Stimulated activated CD4-positive, alpha-beta T cell treated with anti-CD3 and anti-CD28 coated beads, TNF-alpha, amount 100 ng/mL, for 48 hours (primary cell): ENCODE measurements at places on chromosomes 7 and 10.

DNA sequence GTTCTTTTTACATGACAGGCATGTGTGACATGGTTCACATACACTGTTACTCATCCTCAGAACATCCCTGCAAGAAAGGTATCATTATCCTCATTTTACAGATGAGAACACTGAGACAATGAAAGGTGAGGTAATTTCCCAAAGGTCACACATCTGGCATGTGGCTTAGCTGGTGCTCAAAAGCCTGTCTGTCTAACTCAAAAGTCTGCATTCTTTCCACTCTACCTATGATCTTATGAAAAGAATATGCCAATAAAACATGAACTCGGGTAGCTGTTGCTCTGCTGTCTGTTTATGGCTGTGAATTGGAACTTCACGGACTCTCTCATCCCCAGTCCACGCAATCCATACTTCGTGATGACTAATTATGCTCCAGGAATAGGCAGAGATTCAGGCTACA is 79.0 kb upstream of the ODAD2 start:
- DNase-seq: no peak

GRCh38 chr7:135274495-135275268 is 41.0 kb downstream of the STRA8 start:
- DNase-seq: peak; percentile 66

GRCh38 chr7:28155019-28155660 is 25.5 kb downstream of the JAZF1 start:
- no peak for DNase-seq

DNA sequence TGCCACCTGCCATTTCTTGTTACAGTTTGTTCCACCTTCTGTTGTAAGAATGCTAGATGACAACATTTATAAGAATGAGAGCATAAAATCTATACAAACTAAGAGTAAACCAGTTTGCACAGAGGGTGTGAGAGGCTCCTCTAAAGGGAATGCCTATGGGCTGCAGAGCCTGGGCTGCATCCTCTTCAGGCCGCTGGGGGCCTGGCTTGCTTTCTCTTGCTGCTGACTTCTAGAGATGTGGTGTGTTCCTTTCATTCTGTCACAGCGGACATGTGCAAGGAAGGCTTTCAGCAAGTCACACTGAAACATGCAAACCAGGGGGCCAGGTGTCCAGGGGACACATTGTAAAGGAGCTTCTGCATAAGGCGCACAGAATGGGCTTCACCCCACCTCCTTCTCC is 7.1 kb upstream of the ATP6V1F start:
- DNase-seq: no peak

DNA sequence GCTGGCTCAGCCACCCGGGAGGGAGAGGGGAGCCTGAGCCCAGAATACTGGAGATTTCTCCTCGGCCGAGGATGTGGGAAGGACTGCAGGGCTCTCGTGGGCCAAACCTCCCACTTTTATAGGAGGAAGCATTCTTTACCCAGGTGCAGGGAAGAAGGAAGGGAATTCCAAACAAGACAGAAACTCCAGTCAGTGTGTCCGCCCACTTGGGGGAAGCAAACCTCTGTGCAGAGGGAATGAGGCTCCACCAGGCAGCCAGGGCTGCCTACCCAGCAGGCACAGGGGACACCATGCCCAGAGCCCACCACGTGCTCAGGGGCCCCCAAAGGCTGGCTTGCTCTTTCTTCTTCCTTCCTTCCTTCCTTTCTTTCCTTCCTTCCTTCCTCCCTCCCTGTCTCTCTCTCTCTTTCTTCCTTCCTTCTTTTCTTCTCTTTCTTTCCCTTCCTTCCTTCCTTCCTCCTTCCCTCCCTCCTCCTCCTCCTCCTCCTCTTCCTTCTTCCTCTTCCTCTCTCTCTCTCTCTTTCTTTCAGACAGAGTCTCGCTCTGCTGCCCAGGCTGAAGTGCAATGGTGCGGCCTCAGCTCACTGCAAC is 15.4 kb upstream of the FZD9 start:
- DNase-seq: no peak

GRCh38 chr7:133364959-133365690 is 112.2 kb downstream of the EXOC4 start:
- no peak for DNase-seq

GRCh38 chr10:7948371-7949000 is 106.0 kb upstream of the GATA3 start:
- no peak for DNase-seq

DNA sequence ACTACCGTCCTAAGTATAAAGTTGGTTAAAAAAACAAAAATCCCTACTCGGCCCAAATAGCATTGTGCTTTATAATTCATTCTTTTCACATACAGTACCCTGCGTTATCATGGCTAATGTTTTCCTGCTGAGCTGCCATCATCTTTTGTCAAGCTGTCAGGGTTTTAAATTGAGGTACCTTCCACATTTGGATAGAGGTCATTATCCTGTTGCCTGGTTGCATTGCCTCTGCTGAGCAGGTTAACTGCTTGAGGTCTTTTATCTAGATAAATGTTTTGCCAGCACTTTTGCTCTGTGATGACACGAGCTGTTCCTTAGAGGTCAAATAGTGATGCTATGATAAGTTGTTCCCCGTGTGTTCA is 94.4 kb upstream of the FZD1 start:
- no peak for DNase-seq

- no peak for DNase-seq
Measured at GRCh38 chr10:6461961-6462360, 118.1 kb downstream of the PRKCQ start.

DNA sequence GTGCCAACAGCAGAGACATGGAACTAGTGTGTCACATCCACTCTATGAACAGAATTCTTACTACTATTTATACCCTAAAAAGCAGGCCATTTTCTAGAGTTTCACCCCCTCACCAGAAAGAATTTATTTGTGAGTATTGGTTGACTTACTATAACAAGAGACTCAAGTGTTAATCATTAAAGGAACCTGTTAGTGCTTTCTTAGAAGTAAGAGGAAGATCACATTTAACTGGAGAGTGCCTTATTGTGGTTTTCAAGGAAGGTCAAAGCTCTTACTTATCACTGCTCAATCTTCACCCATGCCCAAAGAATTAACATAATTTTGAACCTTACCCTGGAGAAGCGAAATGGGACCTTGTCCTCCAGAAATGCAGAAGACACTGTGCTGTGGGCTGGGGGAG is 169.3 kb upstream of the PRSS1 start:
- no peak for DNase-seq

GRCh38 chr10:125683821-125684220 is 858 bp upstream of the TEX36 start:
- no peak for DNase-seq

DNA sequence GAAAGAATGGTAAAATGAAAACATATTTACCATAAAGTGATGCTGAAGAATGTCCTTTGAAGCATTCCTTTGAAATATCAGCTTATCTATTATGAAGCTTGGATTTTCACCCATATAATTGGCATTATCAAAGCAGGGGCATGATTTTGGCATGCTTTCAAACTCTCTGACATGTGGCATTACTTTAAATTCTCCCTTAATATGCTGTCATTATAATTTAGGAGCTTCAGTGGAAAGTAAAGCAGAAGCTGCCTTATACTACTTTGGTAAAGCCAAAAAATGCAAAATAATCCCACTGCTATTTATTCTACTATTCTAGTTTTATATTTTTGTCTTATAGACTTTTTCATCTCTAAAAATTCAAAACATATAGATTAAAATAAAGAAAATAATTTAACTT is 28.0 kb upstream of the HIBADH start:
- no peak for DNase-seq
